ENCODE measurements at places on chromosomes 12 and 14. TPM values are rescaled to one million over a fixed set of nuclear protein-coding genes. Genes with fewer than 3 reads are reported as not detected.
A peak's percentile ranks its signal among the peaks of the same experiment; 100 is the strongest.

DNA sequence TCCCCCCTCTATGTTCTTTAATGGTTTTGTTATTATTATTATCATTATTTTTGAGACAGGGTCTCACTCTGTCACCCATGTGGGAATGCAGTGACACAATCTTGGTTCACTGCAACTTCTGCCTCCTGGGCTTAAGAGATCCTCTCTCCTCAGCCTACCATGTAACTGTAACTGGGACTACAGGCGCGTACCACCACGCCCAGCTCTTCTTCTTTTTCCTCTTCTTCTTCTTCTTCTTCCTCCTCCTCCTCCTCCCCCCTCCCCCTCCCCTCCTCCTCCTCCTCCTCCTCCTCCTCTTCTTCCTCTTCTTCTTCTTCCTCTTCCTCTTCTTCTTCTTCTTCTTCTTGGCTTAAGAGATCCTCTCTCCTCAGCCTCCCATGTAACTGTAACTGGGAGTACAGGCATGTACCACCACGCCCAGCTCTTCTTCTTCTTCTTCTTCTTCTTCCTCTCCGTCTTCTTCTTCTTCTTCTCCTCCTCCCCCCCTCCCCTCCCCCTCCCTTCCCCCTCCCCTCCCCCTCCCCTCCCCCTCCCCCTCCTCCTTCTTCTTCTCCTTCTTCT is 5.4 kb upstream of the KRT7 start:
- no peak for DNase-seq

DNA sequence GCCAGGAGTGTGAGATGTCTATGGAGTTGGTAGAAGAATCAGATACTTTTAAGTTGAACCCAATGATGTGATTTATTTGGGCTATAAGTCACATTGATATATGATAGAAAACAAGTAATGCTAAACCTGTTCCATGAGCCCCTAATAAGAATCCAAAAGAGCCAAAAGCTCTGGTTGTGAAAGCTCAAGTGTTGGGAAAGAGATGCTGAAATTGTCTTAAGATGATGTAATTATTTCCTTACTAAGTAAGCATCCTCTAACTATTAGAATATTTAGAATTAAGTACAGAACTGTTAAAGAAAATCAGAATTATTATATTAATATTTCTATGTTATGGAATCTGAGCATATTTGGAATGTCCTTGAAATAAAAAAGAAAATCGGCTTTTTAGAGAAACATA is 17.6 kb upstream of the SLC2A13 start:
- no peak for DNase-seq

DNA sequence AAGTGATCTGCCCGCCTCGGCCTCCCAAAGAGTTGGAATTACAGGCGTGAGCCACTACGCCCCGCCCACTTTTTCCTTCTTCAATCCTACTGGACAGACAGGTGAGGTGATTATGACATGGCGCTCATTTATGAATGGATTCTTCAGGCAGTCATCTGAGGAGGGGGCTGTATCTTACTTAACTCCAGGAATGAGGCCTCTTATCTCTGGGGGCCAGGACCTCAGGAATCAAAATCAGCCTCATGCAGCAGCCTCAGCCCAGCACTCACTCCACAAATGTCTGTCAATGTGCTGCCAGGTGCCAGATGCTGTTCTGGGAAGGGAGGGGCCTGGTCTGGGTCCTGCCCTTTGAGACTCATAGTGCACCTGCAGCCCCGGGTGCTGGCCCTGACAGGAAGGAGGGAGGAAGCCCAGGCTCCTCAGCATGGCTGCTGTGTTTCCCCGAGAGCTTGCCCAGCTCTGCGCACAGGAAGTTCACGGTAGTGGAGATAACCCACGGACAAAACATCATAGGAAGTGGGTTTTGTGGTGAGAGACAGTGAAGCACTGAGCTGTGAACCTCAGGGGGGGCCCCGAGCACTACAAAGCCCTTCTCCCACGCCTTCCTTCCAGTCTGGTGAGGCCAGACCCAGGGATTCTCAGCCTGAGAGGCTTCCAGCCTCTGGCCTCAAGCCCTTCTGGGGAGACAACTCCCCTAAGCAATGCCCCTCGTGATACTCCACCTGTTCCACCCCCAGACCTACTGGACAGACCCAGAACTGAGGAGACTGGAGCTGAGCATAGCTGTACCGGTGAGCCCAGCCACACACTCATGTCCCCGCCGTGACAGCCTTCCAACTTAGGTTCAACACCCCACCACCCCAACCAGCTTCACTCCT is 22.3 kb downstream of the GALNT6 start:
- no peak for DNase-seq

GRCh38 chr14:37591941-37592481 is 3.0 kb downstream of the FOXA1 start:
- DNase-seq, result no peak

DNA sequence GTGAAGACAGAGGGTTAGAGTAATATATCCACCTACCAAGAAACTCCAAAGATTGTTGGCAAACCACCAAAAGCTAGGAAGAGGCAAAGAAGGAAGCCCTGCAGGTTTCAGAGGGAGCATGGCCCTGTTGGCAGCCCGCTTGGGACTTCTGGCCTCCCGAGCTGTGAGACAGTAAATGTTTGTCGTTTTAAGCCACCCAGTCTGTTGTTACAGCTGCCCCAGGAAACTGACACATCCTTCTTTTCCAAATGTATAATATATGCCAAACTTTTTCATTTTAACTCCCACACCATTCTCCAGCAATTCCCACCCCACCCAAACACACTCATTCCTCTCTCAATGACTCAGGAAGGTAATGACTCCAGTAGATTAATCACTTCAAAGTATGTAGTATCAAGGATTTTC is 74.0 kb downstream of the RPS29 start:
- no peak for DNase-seq

GRCh38 chr12:11242656-11243055 is 26.9 kb downstream of the PRB3 start:
- no peak for DNase-seq

The PTGR2 gene
- total RNA-seq, result 16.6 TPM

GRCh38 chr14:101056446-101056845 is 152.9 kb upstream of the RTL1 start:
- no peak for DNase-seq

DNA sequence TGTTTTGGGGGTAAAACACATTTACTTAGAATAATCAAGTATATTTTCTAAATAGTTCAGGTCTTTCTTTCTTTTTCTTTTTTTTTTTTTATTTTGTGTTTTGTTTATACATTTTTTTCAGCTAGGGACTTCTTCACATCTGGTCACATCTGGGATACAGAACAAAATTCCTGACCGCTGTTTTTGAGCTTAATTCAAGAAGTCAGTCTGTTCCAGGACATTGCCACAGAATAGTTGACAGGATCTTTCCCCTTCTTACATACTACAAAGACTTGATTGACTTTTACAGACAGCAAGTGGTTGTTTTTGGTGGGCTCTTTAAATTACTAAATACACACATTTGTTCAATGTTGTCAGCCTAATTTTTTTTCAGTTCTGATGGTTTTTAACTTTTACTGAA is 41.8 kb upstream of the DCN start:
- no peak for DNase-seq

The GUCY2C gene
- not detected for total RNA-seq

- DNase-seq, result no peak
These were observed 20.6 kb upstream of the ST8SIA1 start for GRCh38 chr12:22355011-22355580.

The TESPA1 gene
- total RNA-seq, result 125 TPM

GRCh38 chr12:67541625-67541991 is 106.9 kb upstream of the DYRK2 start:
- no peak for DNase-seq

- no peak for DNase-seq
These were observed 414.8 kb downstream of the SLC6A15 start for GRCh38 chr12:84497819-84498218.

GRCh38 chr12:55931780-55932550 is 1.0 kb downstream of the DGKA start:
- DNase-seq, result peak; percentile 69

DNA sequence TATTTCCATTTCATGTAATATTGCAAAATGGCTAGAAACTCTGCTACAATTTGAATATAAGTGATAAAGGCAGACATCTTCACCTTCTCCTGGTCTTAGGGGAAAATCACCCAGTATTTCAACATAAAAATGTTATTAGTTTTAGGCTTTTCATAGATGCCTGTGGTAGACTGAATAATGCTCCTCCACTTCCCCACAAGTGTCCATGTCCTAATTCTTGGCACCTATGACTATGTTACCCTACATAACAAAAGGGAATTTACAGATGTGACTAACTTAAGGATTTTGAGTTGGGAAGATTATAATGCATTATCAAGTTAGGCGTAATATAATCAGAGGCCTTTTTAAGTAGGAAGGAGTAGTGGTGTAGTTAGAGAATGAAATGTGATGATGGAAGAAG is 196.4 kb downstream of the TMTC3 start:
- DNase-seq, result no peak

GRCh38 chr12:57370072-57370471 is 60.8 kb downstream of the R3HDM2 start:
- DNase-seq, result no peak

The SERPINA12 gene
- total RNA-seq, result not detected

DNA sequence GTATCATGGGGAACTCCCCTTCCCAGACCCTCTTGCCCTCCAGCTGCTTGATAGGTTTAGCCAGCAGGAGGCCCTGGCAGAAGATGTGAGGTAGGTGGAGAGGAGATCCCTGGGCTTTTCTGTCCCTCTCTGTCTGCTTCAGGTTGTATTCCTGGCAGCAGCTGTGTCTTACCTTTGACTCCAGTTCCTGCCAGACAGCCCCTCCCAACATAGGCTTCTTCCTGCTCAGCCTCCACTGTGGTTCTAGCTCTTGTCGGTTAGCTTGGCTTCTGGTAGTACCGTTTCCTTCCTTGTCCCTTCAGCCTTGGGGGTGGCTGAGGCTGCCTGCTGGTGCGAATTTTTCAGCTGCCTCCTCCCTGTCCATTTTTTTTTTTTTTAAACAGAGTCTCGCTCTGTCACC is 215.7 kb upstream of the CRY1 start:
- DNase-seq, result no peak

DNA sequence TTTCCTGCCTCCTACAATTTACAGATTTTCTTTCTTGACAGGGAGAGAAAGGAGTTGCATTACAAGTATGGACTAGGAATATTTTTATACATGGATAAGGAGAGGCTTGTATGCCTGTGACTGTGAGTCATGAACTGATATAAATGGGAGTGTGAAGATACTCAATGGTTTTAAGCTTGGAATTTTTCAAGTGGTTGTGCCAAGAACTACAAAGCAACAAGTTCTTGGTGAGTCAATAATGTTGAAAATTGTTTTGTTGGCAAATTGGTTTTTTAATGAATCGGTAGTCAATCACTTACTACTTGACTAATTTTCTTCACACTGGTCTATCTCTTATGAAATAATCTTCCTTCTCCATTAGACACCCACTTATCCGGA is 58.9 kb upstream of the HMGA2 start:
- no peak for DNase-seq

Data from dorsolateral prefrontal cortex (tissue), 122 donors.